CD14-positive monocyte (primary cell): ENCODE measurements at places on chromosomes 16 and 17.

GRCh38 chr16:12120217-12120981, 143.9 kb downstream of the SNX29 start:
- no peak for DNase-seq

DNA sequence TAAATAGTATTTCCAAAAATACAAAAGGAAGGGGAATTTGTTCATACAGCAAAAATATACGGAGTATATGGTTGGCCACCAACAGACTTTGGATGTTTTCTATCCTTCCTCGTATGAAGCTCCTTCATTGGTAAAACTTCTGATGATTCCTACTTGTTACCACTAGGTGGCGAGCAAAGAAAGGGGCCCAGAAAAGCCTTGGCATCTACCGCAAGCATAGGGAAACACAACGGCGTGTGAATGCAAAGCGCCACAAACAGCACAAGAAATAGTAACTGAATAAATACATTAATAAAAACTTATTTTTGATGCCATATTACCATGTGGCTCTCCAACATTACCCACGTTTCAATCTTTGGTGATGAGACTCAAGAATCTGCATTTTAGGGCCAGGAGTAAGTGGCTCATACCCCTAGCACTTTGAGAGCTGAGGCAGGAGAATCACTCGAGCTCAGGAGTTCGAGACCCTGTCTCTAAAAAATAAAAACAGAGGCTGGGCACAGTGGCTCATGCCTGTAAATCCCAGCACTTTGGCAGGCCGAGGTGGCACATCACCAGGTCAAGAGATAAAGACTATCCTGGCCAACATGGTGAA, 34.5 kb downstream of the YWHAE start:
- DNase-seq: peak; percentile 61

DNA sequence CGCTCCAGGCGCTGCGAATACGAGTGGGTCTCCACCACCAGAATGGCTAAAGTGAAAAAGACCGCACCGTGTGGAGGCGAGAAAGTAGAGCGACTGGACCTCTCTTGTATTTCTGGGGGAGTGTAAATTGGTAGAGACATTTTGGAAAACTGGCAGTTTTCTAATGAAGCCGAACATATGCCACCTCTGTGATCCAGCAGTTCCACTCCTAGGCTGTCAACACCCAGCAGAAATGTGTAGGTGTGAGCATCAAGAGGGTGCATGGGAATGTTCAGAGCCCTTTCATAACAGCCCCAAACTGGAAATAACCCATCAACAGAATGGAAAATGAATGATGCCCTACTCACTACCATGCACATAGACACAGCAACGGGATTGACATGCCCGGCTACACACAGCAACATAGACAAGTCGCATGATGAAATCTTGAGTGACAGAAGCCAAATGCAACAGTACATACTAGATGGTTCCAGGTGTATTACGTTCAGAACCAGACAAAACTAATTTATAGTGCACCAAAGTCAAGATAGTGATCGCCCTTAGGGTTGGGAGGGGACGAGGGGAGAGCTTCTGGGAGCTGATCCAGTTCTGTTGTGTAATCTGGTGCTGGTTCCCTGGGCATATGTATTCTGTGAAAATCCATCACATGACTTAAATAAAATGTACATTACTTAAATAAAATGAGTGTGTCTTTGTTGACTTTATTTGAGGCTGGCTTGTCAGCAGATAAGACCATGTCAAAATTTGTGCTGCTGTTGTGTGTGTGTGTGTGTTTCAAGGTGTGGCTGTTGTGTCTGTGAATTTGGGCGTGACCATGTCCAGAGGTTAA, 877 bp upstream of the BCL7C start:
- DNase-seq: no peak

- no peak for DNase-seq
These were observed 17.6 kb downstream of the CLUAP1 start for GRCh38 chr16:3518292-3518985.

DNA sequence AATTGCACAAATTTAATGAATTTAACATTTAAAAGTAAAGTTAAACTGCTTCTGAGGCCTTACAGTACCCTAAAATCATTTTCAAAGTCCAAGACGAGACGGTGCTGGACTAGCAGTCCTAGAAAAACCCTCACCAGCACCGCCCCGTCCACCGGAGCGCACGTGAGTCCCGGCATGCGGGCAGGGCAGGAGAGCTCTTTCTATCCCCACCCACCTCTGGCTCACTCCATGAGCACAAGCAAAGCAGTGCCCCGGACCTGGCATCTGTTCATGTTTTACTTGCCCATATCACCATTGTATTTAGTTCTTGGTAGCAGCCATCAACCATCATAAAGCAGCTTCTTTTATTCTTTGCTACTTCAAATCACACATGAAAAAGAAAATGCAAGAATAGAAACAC, 41.7 kb downstream of the ANKRD11 start:
- DNase-seq: no peak

GRCh38 chr16:61581417-61582046, 454.7 kb downstream of the CDH8 start:
- DNase-seq: no peak

DNA sequence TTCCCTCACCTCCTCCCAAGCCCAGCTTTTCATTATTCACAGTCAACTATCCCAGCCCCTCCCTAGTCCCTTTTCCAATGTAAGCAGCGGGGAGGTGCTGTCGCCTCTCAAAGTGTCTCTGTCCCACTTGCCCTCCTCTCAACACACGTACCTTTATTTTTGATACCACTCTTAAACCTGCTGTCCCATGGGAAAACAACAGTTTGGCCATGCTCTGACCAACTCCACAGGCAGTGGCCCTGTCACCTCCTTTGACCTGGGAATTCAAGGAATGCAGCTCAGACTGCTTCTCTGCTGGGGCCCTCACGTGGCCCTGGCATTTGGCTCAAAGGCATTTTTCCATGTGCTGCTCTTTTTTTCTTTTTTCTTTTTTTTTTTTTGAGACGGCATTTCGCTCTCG, 4.2 kb downstream of the LYRM9 start:
- no peak for DNase-seq

- DNase-seq: peak; percentile 28
These were observed 56.2 kb downstream of the PRMT7 start for GRCh38 chr16:68367030-68367429.

DNA sequence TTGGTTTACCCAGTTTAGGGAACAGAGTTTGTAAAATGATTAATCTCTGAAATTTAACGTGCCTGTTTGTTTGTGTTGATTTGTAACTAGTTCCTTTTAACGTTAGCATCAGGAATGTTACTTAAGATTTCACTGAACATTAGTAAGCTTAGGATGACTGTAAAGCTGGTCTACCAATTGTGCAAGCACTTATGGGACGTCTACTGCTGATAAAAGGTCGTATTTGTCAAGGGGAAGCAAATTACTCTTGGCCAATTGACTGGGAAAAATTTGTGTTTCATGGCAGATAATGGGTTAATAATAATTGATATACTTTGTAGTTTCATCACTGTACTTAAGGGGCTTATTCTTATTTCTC, 11.8 kb downstream of the METTL9 start:
- peak; percentile 95 for DNase-seq
